CD14-positive monocyte (primary cell): ENCODE measurements at places on chromosomes 2 and 18.

- DNase-seq, result no peak
Measured at GRCh38 chr18:57149051-57149450, 2.2 kb downstream of the BOD1L2 start.

- no peak for DNase-seq
Measured at GRCh38 chr2:205805136-205805535, 122.8 kb downstream of the NRP2 start.

GRCh38 chr18:27750014-27750413 is 426.9 kb downstream of the CDH2 start:
- no peak for DNase-seq

DNA sequence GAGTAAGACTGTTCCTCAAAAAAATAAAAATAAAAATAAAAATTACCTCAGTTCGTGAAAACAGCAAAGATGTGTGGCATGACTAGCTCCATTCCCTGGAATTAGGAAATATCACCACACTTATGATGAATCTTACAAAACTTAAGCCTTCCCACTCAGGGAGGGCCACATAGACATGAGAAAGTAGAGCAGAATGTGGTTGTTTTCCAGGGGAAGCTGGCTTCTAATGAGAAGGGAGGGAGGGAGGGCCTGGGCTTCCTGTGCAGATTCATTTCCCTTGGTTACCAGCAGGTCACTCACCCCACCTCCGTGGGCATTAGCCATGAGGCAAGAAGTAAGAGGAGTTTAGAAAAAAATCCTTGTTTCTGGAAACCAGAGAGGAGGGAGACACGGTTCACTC is 95.9 kb upstream of the RMDN2 start:
- DNase-seq, result peak; percentile 96

GRCh38 chr2:217685255-217685605 is 317.6 kb downstream of the TNS1 start:
- no peak for DNase-seq

- DNase-seq, result no peak
Measured at GRCh38 chr18:59788791-59789106, 91.5 kb upstream of the CCBE1 start.

DNA sequence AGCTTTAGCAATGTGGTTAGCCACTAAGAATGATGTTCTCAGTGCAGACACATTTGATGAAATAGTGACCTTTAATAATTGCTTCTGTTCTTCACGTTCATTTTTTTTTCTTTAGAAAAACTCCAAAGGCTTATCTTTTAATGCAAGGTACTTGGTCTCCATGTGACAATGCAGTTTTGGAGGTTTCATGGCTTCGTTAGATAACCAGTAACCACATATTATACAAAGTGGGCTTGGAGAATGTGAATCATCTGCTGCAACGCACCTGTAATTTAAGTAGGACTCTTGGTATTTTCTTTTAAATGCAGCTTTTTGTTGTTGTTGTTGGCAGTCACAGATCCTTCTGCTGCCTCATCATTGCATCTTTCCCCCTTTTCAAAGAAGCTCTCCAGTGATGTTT is 1606.3 kb downstream of the SUCLG1 start:
- DNase-seq, result no peak

- DNase-seq, result no peak
Measured at GRCh38 chr2:37340637-37341036, 3.8 kb upstream of the QPCT start.

- no peak for DNase-seq
Measured at GRCh38 chr2:107062173-107062572, 176.2 kb upstream of the ST6GAL2 start.

- no peak for DNase-seq
Measured at GRCh38 chr2:109311771-109312170, 182.8 kb downstream of the SH3RF3 start.

DNA sequence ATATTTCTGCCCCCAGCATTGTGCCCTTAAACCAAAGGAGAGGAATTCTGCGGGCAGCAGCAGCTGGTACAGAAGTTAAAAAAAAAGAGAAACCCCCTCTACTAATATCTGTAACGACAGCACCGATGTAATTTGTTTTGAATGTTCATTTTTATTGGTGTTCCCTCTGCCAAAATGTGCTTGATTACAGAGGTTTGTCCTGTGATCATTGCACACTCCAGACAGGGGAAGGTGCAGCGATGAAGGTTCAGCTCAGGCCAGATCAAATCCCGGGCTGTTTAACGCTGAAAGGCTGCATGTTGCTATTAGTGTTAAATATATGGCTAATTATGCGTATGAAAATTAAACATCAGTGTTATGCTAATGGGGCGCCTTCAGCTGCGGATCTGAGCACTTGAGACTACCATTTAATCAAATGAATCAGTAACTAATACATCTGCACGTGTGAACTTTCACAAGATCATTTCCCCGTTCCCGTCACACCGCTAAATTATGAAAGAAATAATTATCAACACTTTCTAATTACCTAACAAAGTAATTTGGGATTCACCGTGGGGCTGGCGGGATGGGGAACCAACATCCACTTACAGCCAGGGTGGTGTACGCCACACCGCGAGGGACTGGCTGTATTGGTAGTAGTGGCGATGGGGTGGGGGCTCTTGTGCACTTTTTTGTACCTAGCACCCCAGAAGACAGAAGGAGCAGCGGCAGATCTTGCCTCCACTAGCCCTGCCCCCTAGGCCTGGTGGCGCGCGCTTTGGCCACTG is 1.5 kb upstream of the DLX1 start:
- no peak for DNase-seq
